ENCODE measurements at places on chromosomes 7 and 10.

DNA sequence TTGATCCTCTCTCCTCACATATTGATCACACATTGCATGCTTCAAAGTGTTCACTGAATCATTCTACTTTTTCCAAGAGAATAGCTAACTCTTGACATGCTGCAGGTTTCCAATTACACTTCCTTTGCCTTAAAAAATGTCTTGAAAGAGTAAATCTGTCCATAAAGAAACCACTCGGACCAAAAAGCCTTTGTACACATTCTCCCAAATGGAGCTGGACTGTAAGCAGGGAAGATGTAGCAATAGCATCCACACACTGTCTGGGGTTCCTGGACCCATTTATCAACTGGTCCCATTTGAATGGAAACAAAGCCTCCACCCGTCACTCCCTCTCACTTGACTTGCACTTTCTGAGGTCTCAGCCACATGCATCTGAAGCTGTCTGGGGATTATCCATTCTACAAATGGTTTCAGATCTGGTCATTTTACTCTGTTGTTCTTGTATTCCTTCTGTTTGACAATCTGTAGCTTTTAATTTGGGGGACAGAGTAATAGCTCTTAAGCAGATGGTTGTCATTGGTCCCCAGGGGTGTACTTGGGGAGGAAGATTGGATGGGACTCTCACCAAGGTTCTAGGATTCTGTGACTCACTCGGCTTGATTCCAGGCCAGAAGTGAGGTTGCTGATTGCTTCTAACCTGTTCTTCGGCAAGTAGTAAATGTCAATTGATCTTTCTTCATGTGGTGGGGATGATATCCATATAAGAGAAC, 203.5 kb downstream of the HIBADH start:
- no peak for DNase-seq

DNA sequence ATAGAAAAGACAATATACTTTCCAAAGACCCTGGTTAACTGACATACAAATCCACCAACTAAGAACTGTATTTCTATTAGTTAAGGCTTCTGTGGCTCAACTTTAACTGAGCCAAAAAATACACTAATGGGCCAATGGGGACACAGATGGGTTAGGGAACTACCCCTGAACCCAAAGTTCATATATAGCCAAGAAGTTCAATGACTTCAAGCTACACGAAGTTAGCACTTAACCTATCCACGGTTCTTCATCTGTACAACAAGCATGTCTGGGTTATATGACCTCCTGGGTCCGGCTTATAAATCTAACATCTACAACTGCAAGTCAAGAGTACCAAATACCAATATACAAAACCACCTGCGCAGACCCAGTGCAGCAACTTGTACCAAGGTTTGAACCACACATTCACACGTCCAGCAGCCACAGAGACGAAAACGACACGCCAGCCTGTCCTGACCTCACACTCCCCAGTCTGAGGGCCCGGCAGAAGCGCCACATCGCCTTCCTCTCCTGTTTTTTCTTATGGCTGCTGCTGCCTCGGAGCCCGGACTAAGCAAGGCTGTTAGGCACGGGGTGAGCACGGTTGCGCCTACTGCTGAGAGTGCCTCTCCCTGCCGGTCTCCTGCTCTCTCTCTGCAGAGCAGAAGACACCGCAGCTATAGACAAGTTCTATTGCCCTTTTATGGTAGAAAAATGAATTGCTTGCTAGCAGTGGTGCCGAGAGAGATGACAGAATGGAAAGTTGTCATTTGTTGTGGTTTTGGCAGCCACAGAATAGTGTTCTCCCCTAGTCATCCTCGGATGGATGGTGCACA, 86.3 kb downstream of the RNF216 start:
- no peak for DNase-seq

DNA sequence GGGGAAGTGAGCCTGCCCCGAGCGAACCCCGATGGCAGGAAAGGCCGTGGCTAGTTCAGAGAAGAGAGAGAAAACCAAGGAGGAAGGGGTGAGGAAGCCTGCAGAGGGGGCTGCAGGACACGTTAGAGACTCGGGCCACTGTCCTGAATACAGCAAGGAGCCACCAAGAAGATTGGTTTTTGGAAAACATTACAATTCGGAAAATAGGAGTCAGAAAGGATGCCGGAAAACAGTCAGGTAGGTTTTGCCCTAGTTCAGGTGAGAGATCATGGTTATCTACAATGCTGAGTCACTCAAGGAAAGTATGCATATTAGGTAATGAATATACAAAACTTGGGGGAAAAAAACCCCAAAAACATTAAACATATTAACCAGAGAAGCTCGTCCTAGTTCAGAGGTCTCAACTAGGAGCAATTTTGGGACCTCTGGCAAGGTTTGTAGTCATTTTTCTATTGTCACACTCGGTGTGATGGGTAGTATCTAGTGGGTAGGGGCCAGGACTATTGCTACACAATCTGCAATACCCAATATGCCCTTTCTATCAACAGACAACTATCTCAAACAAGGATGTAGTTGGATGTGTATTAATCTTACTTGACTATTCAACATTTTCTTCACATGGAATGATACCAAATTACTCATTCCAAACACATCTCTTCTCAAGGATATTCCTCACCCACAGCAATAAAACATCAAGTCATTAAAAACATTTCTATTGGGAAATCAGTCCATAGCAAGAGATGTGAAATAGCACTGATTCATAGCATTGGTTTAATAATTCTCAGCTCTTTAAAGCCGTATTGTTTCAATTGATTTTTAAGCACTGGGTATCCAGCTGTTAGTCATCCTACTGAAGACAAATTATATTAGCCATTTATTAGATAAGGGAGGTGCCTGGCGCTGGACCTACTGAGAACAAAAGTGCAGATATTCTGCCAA, 74.4 kb upstream of the RSU1 start:
- no peak for DNase-seq

- no peak for DNase-seq
Measured at GRCh38 chr10:55668326-55668922, 692.6 kb downstream of the ZWINT start.

DNA sequence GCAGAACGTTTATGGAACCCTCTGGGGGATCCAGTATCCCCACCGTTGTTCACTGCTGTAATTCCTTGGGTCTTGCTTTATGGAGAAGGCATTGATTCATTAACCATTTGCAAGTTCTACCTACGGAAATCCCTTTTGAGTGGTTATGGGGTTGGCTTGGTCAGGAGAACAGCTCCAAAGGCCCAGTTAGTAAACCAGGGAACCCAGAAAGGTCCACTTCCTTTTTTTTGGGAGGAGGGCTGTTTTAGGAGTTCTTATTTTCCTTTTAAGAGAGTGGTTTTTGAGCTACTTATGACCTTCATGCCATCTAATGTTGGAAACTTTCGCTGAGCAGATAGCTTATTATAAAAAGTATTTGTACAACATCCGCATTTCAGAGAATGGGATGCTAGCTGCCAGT, 1.3 kb downstream of the POR start:
- no peak for DNase-seq
